ENCODE measurements at places on chromosomes 13 and 19.

DNA sequence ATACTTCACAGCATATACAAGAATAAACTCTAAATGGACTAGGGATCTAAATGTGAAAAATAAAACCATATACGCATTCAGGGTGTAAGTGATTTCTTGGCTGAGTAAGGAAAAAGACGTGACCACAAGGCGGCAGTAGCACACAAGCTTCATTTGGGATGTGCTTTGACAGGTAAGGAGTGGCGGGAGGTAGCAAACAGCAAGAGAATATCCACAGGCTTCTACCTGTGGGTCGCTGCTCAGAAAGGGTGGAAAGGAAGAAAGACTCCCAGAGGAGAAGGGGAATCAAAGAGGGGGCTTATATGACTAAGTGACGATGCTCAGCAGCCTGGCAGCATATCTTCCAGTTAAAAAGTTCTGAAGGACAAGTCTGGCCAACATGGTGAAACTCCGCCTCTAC, 2.5 kb upstream of the ZNF121 start:
- peak; percentile 76 for DNase-seq

GRCh38 chr13:113759525-113760137, 605 bp downstream of the TMEM255B start:
- no peak for DNase-seq

- no peak for DNase-seq
Observed at GRCh38 chr13:107860284-107860683, 355.1 kb downstream of the LIG4 start.

DNA sequence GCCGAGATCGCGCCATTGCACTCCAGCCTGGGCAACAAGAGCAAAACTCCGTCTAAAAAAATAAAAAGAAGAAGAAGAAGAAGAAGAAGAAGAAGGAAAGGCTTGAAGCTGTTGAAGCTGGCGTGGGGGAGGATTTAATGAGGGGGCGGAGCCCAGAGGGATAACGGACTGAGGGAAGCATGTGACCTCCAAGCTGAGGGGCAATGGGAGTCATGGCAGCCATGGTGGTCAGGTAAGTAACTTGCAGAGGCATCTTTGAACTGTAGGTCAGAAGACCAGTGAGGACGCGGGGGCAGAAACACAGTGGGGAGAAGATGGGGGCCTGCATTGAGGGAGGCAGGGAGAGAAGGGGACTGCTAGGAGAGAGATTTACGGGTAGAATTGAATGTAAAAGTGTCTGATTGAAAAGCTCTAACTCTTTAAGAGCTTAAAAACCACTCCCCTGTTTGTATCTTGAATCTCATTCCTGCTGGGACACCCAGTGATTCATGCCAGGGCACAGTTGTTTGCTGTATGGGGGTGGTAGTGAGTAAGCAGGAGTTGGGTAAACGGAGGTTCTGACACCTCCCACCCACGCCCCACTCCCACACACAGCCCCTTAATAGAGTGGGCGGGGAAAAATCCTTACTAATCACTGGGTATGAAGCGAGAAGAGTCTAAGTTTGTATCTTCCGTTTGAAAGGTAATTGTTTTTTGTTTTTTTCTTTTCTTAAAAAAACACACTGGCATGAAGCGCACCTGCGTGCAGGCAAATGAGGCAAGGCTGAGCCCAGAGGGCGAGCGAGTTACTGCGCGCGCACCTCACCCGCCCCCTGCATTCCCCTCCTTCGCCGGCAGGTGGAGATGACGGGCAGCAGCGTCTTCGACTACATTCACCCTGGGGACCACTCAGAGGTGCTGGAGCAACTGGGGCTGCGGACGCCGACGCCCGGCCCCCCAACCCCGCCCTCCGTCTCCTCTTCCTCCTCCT, 13.0 kb downstream of the TMEM160 start:
- DNase-seq: peak; percentile 96

- DNase-seq: no peak
Observed at GRCh38 chr19:40547836-40548235, 28.8 kb upstream of the SHKBP1 start.
